ENCODE measurements at places on chromosomes 7 and 10.

- no peak for DNase-seq
Observed at GRCh38 chr7:106591146-106591545, 69.8 kb downstream of the CCDC71L start.

GRCh38 chr10:110711382-110711781 is 67.2 kb downstream of the RBM20 start:
- no peak for DNase-seq

GRCh38 chr7:28847176-28847575 is 111.0 kb downstream of the TRIL start:
- DNase-seq = no peak

DNA sequence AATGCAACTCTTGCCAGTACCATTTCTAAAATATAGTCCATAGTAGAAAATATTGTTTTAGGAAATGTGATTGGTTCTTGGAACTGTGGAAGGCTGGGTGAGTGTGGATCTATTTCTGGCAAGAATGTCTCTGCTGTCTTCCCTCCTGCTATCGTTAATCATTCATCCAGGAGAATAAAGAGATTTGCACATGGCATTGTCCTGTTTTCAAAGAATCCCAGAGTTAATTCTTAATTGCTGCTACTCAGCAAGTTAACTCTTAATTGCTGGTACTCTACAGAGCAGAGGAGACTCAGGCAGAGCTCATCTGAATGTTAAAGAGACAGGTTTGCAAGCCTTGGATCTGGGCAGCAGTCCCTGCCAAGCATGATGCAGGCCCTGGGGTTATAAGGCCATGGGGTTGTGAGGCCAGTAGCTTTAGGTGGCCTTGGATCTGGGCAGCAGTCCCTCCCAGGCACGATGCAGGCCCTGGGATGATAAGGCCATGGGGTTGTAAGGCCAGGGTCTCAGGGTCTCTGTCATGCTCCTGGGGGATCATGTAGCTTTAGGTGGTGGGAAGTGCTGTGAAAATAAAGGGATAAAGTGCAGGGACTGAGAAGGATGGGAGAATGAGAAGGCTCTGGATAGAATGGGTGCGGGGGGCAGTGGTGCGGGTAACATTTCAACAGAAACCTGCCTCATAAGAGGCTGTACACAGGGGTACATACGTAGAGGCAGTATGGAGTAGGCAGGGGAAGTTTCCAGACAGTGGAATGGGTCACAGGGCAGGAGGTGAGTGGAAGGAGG is 162.3 kb downstream of the SVIL start:
- no peak for DNase-seq

GRCh38 chr7:129315960-129316359 is 91.1 kb downstream of the AHCYL2 start:
- no peak for DNase-seq

- DNase-seq = no peak
Observed at GRCh38 chr10:58735087-58735486, 222.4 kb downstream of the BICC1 start.

GRCh38 chr7:137402536-137403352 is 59.2 kb upstream of the PTN start:
- no peak for DNase-seq

DNA sequence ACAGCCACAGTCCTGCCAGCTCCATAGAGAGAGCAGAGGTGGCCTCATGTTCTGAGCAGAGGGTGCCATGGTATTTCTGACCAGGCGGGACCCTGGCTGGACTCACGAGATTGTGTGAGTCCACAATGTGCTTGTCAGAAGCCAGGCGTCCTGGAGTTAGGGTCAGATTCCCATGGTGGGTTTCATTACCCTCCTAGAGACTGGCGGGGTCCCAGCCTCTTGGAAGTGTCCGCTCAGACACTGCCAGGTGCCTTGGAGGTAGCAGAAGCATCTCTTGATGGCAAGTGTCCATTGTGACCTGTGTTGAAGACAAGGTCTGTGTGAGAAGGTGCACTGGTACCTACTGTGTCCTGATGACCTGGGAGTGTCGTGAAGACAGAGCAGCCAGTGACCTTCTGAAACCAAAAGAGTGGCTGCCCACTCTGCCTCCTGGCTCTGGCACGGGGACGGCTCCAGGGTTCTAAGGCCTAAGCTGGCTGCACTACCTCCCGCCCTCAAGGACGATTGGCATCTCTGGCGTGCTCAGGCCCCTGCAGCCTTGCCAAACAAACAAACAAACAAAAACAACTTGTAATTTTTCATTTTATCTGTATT is 56.8 kb downstream of the MGMT start:
- DNase-seq = no peak

DNA sequence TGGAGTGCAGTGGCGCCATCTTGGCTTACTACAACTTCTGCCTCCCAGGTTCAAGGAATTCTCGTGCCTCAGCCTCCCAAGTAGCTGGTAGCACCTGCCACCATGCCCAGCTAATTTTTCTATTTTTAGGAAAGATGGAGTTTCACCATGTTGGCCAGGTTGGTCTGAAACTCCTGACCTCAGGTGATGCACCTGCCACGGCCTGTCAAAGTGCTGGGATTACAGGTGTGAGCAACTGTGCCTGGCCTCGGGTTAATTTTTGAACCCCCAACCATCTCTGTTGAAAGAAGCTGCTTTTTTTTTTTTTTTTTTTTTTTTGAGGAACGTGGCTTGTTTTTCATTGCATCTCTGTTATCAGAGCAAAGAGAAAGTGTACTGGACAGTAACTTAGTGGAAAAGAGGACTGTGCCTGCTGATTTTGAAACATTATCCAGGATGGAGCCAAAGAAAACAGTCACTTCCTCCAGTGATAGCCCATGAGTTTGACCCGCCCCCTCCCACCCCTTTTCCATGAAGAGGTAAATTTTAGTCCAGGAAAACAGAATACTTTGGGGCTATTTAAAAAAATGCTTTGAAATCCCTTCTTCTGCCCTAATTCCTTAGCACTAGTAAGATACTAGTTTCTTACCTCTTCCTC is 38.3 kb downstream of the WBP1L start:
- DNase-seq = no peak

DNA sequence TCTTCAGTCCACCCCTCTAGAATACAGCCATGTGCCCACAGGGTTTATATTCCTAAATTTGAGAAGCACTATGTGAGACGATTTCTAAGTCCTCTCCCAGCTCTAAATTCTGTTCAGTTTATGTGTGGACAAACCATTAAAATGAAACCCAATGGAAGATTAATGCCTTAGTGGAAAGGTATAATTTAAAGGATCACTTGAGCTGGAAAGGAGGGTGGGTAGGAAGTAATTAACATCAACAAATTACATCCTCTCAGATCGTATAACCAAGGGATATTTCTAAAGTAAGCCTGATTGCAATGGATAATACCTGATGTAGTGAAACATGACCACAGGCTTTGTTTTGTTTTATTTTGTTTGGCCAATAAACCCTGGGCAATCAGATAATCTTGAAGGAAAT is 511.0 kb upstream of the COBL start:
- DNase-seq = no peak

DNA sequence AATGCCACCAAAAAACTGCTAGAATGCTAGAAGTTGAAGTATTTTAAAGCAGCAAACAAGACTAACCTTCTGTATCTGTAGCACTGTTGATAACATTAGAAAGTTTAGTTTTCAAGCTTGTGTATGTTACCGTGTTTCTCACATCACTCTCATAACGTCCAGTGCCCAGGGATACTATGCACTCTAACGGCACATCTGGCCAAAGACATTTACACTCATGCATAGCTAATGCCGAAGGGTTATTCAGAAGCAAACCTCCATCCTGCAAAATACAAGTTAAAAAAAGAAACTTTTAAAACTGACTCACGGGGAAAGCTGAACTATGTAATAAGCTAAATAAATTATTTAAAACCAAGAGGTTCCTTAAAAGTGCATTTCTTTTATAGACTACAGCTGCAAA is 22.9 kb upstream of the NRCAM start:
- no peak for DNase-seq

DNA sequence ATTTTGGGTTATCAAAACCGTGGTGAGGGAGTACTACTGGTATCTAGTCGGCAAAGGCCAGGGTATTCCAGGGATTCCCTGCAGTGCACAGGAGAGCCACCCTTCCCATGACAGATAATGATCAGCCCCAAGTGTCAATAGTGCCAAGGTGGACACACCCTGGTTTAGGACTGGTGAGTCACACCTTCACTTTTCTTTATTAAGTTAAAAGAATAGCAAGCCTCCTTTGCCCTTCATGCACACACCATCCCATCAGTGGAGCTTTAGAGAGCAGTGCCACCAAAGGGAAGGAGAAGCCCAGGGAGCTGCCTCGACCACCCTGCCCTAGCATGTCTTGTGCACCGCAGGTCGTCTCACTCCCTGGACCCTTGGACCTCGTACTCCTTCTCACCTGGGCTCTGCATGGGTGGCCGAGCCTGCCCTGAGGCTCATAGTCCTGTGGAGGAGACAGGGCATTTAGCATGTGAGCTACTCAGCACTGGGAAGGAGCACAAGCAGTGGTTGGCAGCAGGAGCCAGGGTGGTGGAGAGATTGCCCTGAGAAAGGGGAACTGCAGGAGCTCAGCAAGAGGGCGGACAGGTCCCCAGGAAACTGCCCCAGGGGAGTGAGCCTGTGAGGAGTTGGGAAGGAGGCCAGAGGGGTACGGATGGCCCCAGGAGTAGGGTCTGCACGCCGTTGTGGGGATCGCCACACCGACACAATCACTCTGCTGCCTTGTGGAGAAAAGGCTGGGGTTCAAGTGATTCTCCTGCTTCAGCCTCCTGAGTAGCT is 17.4 kb downstream of the UBE2D4 start:
- no peak for DNase-seq

DNA sequence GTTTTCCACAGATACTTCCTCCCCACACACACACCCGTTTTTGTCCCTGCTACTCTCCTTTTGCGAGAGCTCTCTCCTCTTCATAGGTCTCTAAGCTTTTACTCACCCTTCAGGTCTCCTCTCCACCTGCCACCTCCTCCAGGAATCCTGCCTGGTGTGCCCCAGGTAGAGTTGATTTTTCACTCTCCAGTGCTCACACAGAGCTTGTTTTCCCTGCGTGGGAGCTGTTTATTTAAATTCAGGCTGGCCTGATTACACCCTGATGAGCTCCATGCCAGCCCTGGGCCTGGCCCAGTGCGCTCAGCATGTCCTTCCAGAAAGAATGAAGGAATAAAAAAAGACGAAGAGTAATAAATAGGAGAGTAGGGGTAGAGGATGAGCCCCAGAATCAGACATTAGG is 7.5 kb upstream of the CLDN4 start:
- no peak for DNase-seq

DNA sequence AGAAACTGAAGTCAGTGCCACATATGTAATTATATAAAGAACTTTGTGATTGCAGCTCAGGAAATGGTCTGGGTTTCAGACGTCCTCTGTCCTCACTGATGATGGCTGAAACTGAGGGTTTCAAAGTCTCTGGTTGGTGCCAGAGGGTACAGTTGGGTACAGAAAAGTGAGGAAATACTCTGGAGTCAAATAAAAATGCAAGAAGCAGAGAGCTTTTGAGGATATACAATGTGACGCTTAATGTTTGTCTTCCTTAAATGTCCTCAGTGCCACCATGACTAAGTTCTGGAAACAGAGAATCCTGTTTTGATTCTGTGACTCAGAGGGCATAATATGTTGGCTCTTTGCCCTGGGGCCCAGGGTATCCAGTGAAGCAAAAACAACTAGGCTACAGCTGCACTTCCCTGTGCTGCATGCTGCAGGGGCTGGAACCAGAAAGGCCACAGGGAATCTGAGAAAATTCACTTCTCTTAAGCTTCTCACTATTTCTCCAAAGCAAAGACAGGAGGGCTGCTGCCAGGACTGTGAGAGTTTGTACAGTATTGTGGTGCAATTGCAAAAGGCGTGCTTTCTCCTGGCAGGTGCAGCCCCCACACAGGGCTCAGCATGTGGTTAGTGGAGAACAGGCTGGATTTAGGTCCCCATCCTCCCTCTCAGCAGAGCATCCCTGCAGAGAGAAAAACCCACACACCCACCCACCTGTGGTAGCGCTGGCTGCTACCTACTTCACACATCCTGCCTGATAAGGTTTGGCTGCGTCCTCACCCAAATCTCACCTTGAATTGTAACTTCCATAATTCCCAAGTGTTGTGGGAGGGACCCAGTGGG is 169.5 kb upstream of the SVIL start:
- no peak for DNase-seq

- no peak for DNase-seq
Observed at GRCh38 chr10:79457256-79457785, 11.9 kb upstream of the ZCCHC24 start.

- no peak for DNase-seq
Observed at GRCh38 chr10:33152146-33152545, 182.3 kb downstream of the NRP1 start.

GRCh38 chr7:52257890-52258289 is 777.5 kb upstream of the POM121L12 start:
- no peak for DNase-seq

DNA sequence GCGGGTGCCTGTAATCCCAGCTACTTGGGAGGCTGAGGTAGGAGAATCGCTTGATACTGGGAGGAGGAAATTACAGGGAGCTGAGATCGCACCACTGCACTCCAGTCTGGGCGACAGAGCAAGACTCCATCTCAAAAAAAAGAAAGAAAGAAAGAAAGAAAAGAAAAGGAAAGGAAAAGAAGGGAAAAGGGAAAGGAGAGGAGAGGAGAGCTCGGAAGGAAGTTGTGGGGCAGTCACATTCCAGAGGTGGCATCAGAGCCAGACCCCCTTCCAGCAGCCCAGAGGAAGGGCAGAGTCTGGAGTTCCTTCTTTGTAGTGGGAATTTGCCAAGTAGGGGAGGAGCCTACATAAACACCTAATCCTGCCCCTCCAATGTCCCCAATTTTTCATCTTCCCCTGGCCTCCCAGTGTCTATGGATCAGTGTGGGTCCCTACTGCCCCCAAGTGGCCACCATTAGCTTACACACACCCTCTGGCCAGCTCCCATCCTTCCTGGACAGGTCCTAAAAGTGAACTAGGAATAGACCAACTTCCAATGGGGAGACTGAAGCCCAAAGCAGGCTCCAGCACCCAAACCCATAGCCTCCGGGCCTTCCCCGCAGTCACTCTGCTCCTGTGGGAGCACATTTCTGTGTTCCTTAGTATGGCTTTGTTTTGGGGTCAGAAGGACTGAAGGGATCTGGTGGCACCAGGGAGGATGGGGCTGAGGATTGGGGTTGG is 39.6 kb upstream of the HSPB1 start:
- no peak for DNase-seq

DNA sequence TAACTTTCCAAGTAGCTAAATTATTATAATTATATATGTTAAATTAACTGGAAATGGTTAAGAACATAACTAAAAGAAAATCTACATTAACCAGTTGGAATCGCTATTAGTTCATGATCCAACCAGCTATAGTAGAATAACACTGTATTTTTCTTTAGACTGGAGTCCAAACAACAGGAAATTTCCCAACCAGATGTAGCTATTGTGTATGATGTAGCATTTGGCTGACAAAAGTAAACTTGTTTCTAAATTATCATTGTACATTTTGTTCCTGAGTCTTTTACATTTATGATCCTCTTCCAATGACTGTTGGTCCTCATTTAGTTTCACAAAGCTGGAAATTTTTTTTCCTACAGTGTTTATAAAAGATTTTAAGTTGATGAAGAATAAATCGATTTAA is 62.1 kb downstream of the PAPSS2 start:
- DNase-seq = no peak

- no peak for DNase-seq
Observed at GRCh38 chr7:36171503-36171902, 18.4 kb downstream of the EEPD1 start.

GRCh38 chr10:95355301-95355700 is 64.5 kb upstream of the PDLIM1 start:
- DNase-seq = no peak

GRCh38 chr10:115866691-115867090 is 406.3 kb downstream of the GFRA1 start:
- DNase-seq = no peak

- DNase-seq = no peak
Observed at GRCh38 chr7:16668049-16668858, 22.3 kb downstream of the BZW2 start.

GRCh38 chr7:12152196-12152918 is 58.7 kb upstream of the TMEM106B start:
- DNase-seq = no peak
